ENCODE measurements at places on chromosomes 12 and 14.
A peak's percentile ranks its signal among the peaks of the same experiment; 100 is the strongest.

- peak; percentile 38 for DNase-seq
These were observed 559.9 kb downstream of the C12orf50 start for GRCh38 chr12:87469295-87469694.

- DNase-seq: no peak
These were observed 1.7 kb downstream of the BRMS1L start for GRCh38 chr14:35827678-35828472.

GRCh38 chr14:99675382-99675835 lies 8.7 kb upstream of the CYP46A1 start:
- DNase-seq: no peak

DNA sequence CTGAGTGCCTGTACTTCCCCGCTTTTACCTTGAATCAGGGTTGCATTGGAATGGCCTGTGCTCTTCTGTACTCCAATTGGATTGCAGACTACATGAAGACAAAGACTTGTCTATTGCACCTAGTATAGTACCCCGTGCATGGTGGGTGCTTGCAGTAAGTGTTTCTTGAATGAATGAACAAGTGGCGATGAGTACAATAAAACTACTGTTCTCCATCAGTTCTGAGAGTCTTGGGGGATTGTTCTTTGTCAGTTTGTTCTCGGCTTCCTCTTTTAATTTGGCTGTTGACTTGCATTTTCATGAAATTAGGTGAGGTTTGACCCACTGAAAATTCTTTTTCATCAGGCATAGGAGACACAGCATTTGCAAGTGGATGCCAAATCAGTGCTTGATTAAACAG lies 34.1 kb downstream of the ERH start:
- no peak for DNase-seq

GRCh38 chr14:68910540-68910939 lies 68.6 kb downstream of the ACTN1 start:
- no peak for DNase-seq

GRCh38 chr14:24093207-24093900 lies 757 bp upstream of the PCK2 start:
- DNase-seq: no peak

DNA sequence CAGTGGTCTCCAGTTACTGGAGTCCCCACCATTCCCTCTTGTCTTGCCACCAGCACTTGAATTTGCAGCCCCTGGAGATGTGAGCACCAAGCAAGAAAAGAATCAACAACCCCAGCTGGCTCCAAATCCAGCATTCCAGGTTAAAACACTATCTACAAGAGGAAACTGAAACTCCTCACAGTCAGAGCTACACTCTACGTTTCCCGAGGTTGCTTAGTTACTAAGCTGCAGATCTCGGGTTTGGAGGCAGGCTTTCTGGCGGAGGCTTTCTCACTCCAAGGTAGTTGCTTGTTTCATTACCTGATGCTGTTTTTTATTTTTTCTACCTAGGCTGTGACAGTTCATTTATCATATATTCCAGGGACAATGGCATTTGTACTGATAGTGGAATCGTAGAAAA lies 248.1 kb downstream of the GLT1D1 start:
- no peak for DNase-seq

GRCh38 chr12:115166698-115167315 lies 482.8 kb upstream of the TBX3 start:
- peak; percentile 52 for DNase-seq

GRCh38 chr12:6614513-6615172 lies 7.5 kb upstream of the CHD4 start:
- no peak for DNase-seq

DNA sequence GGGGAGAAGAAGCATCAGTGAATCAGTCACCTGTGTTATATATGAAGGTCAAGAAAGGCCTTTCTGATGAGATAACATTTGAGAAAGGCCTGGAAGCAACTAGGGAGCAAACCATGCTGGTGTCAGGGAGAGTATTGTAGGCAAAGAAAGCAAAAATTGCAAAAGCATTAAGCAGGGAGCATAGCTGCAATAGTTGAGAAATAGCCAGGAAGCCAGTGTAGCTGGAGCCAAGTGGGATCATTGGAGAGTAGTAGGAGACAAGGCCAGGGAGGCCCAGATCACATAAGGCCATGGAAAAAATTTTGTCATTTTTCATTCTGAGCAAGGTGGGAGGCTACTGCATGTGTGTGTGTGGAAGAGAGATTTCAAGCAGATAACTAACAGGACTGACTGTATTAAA lies 18.8 kb upstream of the MAGOHB start:
- DNase-seq: no peak

DNA sequence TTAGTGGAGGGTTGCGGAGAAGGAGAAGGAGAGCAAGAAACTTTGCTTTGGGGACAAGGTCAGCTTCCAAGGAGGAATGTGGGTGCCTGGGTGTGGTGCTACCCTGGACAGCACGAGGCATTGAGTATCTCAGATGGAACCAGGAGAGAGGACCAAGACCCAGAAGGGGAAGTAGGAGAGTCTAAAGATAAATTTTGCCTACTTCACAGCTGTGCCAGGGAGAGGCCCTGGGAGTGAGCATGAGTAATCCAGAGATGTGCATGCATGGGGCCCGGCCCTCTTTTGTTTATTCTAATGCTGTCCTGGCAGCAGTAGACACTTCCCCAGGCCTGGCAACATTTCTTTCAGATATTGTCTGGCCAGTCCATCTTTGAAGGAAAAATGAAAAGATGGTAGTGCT lies 49.5 kb upstream of the GNPNAT1 start:
- DNase-seq: peak; percentile 60

DNA sequence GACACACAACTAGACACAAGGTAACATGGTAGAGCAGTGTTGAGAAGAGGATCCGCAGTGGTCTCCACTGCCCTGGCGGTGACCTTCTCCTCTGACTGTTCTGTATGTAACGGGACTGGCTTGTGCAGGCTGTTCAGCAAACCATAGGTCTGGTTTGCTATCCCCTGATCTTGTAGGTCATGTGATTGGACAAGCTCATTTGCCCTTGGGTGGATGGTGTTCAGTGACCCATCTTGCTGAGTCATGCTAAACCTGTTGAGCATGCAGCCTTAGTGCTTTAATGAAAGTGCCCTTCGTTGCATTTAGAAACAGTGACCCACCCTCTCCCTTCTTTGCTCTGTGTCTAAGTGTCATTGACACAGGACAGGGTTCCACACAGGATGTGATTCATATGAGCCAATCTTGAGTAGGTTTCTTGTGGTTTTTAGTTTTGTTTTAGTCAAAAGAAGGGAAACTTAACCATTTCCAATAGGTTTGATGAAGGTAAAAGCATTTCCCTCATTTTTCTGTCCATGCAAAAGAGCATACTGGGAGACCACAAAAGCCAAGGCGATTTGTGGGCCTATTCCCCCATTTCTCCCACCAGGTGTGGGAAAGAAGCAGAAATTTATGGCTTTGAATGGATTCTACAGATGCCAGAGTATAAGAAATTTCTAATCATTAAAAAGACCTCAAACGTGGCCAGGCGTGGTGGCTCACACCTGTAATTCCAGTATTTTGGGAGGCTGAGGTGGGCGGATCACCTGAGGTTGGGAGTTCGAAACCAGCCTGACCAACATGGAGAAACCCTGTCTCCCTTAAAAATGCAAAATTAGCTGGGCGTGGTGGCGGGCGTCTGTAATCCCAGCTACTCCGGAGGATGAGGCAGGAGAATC lies 32.6 kb upstream of the HIF1A start:
- peak; percentile 76 for DNase-seq

GRCh38 chr12:54831631-54832030 lies 22.7 kb upstream of the MUCL1 start:
- no peak for DNase-seq

DNA sequence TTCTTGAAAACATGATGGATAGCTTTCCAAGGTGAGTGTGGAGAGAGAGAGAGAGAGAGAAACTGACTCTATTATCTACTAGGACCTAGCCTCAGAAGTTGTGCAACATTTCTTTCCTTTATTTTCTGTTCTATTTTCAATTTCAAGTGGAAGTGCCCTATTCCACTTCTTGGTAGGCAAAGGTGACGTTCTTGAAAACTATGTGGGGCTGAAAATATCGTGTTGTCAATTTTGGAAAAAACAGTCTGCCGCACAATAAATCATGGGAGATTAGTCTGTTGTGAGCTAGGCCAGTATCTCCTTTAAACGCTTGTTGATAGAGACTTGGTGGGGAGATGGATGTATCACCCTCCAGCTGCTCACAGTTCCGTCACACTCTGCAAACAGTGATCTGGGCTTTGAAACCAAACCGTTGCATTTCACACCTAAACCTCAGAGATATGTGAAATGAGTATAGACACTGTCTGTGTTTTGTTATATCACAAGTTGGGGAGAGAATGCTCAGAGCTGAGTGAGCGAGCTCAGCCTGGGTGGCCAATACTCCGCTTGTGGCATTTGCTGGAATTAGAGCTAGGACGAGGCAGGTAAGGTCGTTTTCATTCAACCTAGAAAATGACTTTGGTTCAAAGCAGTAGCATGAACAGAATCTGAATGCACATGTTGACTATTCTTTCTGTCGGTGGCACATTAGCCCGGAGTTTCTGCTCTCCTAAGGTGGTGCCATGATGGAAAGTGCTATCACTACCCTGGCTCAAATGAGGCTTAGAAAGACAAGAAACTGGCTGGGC lies 75.1 kb upstream of the ST8SIA1 start:
- no peak for DNase-seq

DNA sequence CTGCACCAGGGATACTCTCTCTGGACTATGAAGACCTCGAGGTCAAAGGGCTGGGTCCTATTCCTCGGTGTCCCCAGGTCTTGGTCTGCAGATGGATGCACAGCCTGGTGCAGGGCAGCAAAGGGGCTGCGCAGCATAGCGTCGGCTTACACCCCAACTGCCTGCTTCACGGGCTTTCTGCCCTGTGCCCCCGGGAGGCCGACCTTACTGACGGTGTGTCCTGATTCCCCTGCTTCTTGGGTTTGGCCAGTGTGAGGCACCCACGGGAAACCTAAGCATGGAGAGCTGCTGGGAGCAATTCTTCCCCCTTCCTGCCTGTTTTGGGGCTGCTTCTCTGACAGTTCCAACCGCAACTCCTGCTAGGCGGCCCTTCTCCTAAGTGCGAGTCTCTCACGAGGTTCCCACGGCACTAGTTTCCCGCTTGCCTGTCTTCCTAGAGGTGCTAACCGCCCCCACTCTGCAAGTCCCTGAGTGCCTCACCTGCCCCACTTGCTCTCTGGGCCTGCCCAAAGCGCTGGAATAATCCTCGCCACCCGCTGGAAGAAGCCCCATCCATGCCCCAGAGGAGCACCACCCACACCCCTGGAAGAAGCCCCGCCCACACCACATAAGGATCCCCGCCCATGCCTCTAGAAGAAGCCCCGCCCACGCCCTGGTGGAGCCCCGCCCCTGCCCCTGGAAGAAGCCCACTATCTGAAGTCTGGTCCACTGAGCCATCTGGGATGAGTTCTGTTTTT lies 54.0 kb downstream of the PRIMA1 start:
- DNase-seq: no peak

GRCh38 chr12:66813137-66813892 lies 134.4 kb upstream of the GRIP1 start:
- no peak for DNase-seq

- DNase-seq: no peak
These were observed at the start of gene TEX52 for GRCh38 chr12:2857021-2857431. TEX52 (minus strand) TSS chr12:2857039; CDS start chr12:2857026, 13 bp downstream.

DNA sequence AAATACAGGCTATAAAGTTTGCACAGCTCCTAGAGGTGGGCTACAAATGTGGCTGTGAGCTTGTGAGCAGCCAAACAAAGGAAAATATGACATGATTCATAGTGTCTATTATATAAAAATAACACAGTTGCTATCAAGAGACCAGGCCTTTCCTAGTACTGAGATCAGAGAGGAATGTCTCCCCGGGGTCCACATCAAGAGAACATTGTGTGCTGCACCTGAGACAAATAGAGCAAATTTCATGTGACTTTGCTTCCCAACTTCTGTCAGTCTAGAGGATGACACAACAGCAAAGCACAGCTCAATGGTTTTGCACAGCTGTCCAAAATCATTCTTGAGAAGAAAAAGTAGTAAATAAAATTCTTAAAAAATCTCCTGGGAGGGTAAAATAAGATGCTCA lies 297.5 kb upstream of the PRKD1 start:
- DNase-seq: no peak

- peak; percentile 55 for DNase-seq
These were observed 1.1 kb downstream of the PHLDA1 start for GRCh38 chr12:76030341-76031080.

- no peak for DNase-seq
These were observed 42.1 kb downstream of the CCDC175 start for GRCh38 chr14:59534361-59534987.

DNA sequence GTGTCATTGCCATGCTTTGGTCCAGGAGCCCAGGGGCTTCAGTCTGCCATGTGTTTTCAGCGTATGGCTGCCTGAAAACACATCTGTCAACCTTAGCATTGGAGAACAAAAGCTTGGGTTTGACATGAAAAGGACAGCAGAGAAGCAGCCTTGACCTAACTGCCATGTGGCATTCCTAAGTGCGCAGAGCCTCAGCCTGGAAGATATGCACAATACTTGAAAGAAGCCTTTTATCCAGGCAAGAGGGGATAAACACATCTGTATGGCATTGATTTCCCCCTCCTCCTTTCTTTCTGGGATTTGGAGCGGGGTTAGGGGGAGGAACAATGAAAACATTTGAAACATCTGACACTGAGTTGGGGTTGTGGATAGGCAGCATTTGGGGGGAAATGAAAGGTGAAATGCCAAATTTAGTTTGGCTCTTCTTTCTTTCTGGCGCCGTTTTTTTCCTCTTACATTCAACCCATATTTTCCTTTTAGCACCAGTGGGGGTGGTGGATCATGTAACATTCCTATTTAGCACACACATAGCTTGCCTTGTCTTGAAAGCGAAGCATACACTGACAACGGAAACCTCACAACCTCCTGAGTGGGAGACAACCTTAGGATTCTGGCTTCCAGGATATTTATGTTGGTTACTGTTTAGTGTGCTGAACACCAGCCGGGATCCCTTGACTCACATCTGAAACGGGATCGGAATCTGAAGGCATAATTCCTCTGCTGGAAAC lies 177.0 kb downstream of the C12orf75 start:
- no peak for DNase-seq

GRCh38 chr12:91825999-91826398 lies 319.6 kb downstream of the BTG1 start:
- no peak for DNase-seq

GRCh38 chr14:85625925-85626585 lies 96.1 kb downstream of the FLRT2 start:
- DNase-seq: no peak

- no peak for DNase-seq
These were observed 367.6 kb downstream of the SOX5 start for GRCh38 chr12:23581913-23582312.

GRCh38 chr12:63319386-63319785 lies 168.4 kb upstream of the AVPR1A start:
- DNase-seq: no peak

DNA sequence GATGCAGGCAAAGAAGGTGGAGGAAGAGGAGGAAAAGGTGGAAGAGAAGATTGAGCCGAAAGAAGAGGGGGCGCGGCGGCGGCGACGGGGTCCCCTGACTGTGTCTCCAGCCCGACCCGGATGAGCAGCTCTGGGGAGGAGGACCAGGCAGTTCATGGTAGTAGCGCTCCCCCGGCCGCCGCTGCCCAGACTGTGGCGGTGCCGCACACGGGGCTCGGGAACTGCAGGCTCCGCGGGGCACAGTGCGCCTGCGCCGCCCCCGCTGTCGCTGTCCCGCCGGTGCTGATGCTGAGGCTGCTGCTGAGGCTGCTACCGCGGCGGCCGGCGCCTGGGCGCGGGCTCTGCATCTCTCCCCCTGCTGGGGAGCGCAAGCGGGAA lies at the start of gene KCNH5:
Gene KCNH5 (minus strand): TSS at position 225 of the 378 bp plus-strand sequence. CDS start 272 bp downstream, outside the sequence.
- DNase-seq: peak; percentile 26

Measured in HCEC 1CT (cell line).